ENCODE measurements at places on chromosomes 1 and 21. TPM values are rescaled to one million over a fixed set of nuclear protein-coding genes. Genes with fewer than 3 reads are reported as not detected.

- H3K36me3 ChIP-seq: no peaks in the 10 kb centered on the region
- H3K4me1 ChIP-seq: peaks cover 7% of the 10 kb centered on the region
- H3K27ac ChIP-seq: no peak overlapping the region
- no peak for DNase-seq
- no peak overlapping the region for H3K4me3 ChIP-seq
- no peaks in the 10 kb centered on the region for H3K27me3 ChIP-seq
These were observed 831.1 kb upstream of the PRMT6 start for GRCh38 chr1:106225403-106225802.

DNA sequence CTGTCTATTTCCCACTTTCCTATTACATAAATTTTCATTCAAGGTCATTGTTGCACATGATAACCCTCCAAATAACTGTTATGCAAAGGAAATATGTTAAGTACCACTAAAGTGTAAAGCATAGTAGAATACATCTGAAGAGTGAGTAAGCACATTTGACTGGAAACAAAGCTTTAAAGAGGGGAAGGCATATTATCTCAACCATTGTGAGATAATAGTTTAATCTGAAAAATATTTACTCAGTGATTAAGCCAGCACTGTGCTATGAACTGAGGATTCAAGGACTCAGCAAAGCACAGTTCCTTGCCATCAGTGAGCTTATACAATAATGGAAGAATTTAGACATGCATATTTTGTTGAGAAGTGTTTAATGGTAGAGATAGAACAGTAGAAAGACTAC, 127.4 kb downstream of the HMCN1 start:
- H3K4me3 ChIP-seq: no peak overlapping the region
- H3K4me1 ChIP-seq: peaks cover 62% of the 10 kb centered on the region
- DNase-seq: no peak
- H3K27me3 ChIP-seq: no peaks in the 10 kb centered on the region

PRRX1 gene
- 5.6 TPM for total RNA-seq

NR0B2 gene
- not detected for total RNA-seq

DNA sequence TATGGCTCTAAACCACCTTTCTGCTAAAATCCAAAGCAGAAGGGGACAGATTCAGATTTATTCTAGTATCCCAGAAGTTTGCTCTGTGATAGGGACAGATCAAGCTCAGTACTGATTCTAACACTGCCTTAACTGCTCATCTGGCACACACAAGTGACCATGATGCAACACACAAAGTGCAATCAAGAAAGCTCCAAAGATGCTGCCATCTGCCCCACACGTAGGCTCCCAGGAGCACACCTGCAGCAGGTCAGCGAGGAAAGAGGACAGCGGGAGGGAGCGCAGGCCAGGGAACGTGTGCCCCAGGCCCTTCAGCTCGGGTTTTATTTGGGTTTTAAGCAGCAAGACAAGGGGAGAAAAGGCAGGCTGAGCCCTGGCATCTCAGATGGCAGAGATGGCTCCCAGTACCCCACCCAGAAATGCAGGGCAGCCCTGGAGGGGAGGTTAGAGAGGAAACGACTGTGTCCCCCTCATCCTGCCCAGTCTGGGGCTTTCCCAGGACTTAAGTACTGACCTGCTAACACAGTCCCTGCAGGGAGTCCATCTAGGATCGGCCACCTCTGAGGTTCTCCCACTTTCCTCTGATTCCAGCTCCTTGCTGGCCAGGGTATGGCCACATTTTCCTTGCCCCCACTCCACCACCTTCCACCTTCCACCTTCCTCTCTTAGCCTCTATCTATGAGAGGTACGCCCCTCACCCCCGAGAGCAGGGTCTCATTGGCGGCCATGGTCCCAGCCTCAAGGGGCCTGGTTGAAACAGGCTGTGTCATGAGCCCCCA, 1.2 kb downstream of the TRIM11 start:
- H3K36me3 ChIP-seq: peaks cover 24% of the 10 kb centered on the region
- no peak for DNase-seq
- H3K4me3 ChIP-seq: peak overlapping the region; percentile 100

LAD1 gene
- not detected for total RNA-seq

SYTL1 gene
- total RNA-seq: 2.1 TPM

DNA sequence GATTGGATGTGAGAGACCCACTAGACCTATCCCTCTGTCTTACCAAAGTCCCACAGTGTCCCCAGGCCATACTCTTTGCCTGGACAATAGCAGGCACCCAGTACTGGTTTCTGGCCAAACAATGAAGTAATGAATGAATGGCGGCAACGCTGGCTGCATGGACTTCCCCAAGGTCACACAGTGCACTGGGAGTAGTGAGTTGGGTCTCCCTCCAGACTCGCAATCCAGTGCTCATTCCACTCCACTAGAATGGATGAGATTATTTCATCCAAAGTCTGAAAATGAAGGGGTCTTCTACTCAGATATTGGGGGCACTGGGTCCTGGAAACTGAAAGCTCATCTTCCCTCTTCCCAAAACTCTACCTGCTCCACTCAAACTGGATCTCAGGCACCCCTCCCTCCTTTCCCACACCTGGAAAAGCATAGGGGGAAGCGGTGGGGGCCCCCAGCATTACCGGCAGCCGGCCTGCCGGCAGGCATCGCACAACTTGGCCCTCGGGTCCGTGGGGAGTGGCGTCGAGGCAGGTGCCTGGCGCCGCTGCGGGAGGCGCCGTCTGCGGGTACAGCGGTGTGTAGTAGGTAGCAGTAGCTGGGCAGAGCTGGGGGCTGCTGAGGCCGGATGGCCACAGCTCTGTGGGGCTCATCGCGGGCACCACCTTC, 816 bp downstream of the E2F2 start:
- H3K36me3 ChIP-seq: no peaks in the 10 kb centered on the region
- no peaks in the 10 kb centered on the region for H3K27me3 ChIP-seq
- peaks cover 38% of the 10 kb centered on the region for H3K4me1 ChIP-seq
- peak overlapping the region; percentile 84 for H3K4me3 ChIP-seq

DNA sequence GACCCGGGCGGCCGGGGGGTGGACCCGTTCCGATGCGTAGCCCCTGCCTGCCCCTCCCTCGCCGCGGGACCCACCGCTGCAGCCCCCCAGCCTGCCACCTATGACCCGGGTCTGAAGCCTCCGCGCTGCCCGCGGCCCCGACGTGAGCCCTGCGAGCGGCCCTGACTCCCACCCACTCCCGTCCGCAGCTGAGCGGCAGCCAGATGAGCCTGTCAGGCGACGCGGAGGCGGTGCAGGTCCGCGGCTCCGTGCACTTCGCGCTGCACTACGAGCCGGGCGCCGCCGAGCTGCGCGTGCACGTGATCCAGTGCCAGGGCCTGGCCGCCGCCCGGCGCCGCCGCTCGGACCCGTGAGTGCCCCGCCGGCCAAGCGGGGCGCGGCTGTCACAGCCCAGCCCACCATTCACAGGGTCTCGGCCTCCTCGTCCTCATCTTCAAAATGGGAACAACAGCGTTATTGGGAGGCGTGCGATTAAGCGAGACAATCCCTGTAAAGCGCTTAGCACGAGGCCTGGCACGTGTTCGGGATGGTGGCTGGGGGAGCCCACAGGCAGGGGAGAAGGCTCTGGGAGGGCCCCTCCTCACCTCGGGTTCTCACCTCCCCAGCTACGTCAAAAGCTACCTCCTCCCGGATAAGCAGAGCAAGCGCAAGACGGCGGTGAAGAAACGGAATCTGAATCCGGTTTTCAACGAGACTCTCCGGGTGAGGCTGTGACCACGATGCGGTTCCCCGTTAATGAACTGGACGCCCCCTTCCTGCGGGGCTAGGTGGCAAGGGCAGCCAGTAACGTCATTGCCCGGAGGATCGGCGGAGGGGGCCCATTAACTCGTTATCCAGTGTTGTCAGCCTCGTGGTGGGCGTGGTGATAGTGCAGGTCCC, 8.2 kb downstream of the SYTL1 start:
- H3K4me3 ChIP-seq: peak overlapping the region; percentile 51
- peak; percentile 69 for DNase-seq
- H3K27ac ChIP-seq: no peak overlapping the region

NBPF20 gene
- 3.9 TPM for total RNA-seq

MYBPH gene
- total RNA-seq: not detected

DNA sequence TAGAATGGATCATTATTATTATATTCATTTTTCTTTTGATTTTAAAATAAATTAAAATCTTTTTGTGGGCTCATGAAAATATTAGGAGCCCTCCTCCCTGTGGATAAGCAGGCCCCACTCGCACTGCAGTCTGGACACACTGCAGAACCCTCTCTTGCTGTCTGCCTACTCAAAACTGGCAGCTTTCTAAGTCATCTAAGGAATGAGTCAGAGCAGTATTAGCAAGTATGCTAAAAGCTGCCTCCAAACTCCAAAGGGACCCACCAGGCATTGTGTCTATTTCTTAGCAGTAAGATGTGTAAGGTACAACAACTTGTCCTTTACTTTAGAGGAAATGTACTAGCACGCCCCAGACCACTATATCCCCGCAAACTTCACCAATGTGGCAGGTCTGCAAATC, 108.8 kb downstream of the SYF2 start:
- no peak for DNase-seq
- H3K27ac ChIP-seq: no peak overlapping the region
- H3K36me3 ChIP-seq: no peaks in the 10 kb centered on the region
- no peaks in the 10 kb centered on the region for H3K27me3 ChIP-seq
- no peaks in the 10 kb centered on the region for H3K4me1 ChIP-seq

- H3K27me3 ChIP-seq: peaks cover 60% of the 10 kb centered on the region
- no peaks in the 10 kb centered on the region for H3K36me3 ChIP-seq
- H3K4me1 ChIP-seq: peaks cover 10% of the 10 kb centered on the region
- no peak overlapping the region for H3K27ac ChIP-seq
- peak; percentile 17 for DNase-seq
These were observed 2.0 kb downstream of the GPR88 start for GRCh38 chr1:100539836-100540536.

DNA sequence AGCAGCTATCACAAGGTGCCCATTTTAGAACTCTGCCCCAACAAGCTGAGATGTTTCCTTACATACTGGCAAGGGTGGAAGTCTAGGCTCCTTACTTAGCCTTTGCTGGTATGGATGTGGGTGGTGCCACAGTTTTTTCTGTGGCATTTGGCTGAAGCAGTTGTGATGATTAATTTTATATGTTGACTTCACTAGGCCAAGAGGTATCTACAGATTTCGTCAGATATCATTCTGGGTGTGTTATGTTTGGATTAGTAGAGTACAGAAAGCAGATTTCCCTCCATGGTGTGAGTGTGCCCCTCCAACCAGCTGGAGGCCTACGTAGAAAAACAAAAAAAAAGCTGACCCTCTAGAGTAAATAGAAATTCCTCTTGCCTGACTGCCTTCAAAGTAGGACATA, 317.0 kb downstream of the BARHL2 start:
- H3K27me3 ChIP-seq: no peaks in the 10 kb centered on the region
- no peak overlapping the region for H3K4me3 ChIP-seq
- DNase-seq: no peak
- no peak overlapping the region for H3K27ac ChIP-seq

GRCh38 chr1:66957938-66958337, 33.1 kb downstream of the MIER1 start:
- DNase-seq: no peak
- no peak overlapping the region for H3K27ac ChIP-seq
- peaks cover 36% of the 10 kb centered on the region for H3K36me3 ChIP-seq
- H3K27me3 ChIP-seq: no peaks in the 10 kb centered on the region
- no peaks in the 10 kb centered on the region for H3K4me1 ChIP-seq
- no peak overlapping the region for H3K4me3 ChIP-seq

GRCh38 chr1:22184892-22185612, 42.2 kb upstream of the WNT4 start:
- no peak overlapping the region for H3K4me3 ChIP-seq
- no peaks in the 10 kb centered on the region for H3K4me1 ChIP-seq
- H3K36me3 ChIP-seq: no peaks in the 10 kb centered on the region
- peak; percentile 18 for DNase-seq
- H3K27ac ChIP-seq: no peak overlapping the region
- peaks cover 44% of the 10 kb centered on the region for H3K27me3 ChIP-seq

DNA sequence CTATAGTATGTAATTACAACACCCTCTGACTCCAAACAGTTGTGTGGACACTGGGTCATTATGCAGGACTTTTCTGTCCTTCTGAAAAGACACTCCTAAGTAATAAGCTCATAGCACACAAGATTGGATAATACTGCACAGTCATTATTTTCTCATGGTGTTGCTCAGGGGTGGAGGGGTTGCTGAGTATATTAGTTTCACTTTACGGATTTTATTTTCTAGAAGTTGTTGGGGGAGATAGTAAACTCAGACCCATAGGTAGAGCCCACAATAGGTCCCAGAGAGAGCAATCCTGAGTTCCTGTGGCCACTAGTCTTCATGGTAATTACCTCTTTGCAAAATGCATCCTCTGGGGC, 53.4 kb downstream of the DUSP10 start:
- DNase-seq: no peak
- H3K4me1 ChIP-seq: no peaks in the 10 kb centered on the region
- no peaks in the 10 kb centered on the region for H3K36me3 ChIP-seq
- H3K27me3 ChIP-seq: no peaks in the 10 kb centered on the region

- H3K4me1 ChIP-seq: no peaks in the 10 kb centered on the region
- H3K36me3 ChIP-seq: no peaks in the 10 kb centered on the region
- no peak for DNase-seq
These were observed 262.1 kb downstream of the AKT3 start for GRCh38 chr1:243587823-243588560.

GUCA2B gene
- total RNA-seq: not detected

GRCh38 chr21:38830671-38831525, 25.2 kb downstream of the ETS2 start:
- H3K27me3 ChIP-seq: no peaks in the 10 kb centered on the region
- no peak overlapping the region for H3K27ac ChIP-seq
- no peak overlapping the region for H3K4me3 ChIP-seq
- no peak for DNase-seq
- H3K36me3 ChIP-seq: no peaks in the 10 kb centered on the region

GRCh38 chr1:61442544-61442943, 282.4 kb downstream of the TM2D1 start:
- H3K27me3 ChIP-seq: no peaks in the 10 kb centered on the region
- H3K27ac ChIP-seq: no peak overlapping the region
- H3K36me3 ChIP-seq: peaks cover 3% of the 10 kb centered on the region
- peaks cover 42% of the 10 kb centered on the region for H3K4me1 ChIP-seq
- peak; percentile 37 for DNase-seq

All from A673 (cell line).